ENCODE measurements at places on chromosomes 4 and X. TPM values are rescaled to one million over a fixed set of nuclear protein-coding genes. Genes with fewer than 3 reads are reported as not detected.

JCHAIN gene
- not detected for total RNA-seq

DNA sequence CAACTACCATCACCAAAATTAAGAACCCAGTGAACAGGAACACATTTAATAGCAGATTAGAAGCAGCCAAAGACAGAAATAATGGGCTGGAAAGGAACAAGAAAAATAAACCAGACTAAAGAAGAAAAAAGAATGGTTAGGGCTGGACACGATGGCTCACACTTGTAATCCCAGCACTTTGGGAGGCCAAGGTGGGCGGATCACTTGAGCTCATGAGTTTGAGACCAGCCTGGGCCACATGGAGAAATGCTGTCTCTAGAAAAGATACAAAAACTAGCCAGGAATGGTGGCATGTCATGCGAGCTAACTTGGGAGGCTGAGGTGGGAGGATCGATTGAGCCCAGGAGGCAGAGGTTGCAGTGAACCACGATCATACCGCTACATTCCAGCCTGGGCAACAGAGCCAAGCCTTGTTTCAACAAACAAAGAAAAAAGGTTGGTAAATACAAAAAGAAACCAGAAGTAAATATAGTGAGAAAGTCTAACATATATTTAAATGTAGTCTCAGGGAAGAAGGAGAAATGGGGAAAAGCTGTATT, 102.0 kb downstream of the AFAP1 start:
- peaks cover 34% of the 10 kb centered on the region for H3K36me3 ChIP-seq
- DNase-seq: no peak
- H3K27ac ChIP-seq: no peak overlapping the region

DNA sequence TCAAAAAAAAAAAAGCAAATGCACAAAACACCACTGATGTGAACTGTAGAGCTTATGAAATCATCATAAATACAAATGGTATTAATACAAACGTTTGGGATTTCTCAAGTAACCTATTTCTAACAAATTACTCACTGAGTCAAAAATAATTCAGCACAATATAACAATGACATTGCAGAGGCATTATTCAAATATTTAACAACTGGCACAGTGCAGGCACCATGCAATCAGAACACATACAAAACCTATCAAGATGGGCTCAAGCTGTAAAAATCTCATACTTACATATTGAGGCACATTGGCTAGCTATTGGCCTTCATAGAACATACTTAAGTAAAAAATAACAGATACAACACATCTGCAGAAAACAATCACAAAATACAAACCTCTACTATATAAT, 81.1 kb downstream of the LRBA start:
- DNase-seq: no peak
- no peak overlapping the region for H3K4me3 ChIP-seq
- no peaks in the 10 kb centered on the region for H3K36me3 ChIP-seq
- no peak overlapping the region for H3K27ac ChIP-seq
- H3K27me3 ChIP-seq: no peaks in the 10 kb centered on the region

DNA sequence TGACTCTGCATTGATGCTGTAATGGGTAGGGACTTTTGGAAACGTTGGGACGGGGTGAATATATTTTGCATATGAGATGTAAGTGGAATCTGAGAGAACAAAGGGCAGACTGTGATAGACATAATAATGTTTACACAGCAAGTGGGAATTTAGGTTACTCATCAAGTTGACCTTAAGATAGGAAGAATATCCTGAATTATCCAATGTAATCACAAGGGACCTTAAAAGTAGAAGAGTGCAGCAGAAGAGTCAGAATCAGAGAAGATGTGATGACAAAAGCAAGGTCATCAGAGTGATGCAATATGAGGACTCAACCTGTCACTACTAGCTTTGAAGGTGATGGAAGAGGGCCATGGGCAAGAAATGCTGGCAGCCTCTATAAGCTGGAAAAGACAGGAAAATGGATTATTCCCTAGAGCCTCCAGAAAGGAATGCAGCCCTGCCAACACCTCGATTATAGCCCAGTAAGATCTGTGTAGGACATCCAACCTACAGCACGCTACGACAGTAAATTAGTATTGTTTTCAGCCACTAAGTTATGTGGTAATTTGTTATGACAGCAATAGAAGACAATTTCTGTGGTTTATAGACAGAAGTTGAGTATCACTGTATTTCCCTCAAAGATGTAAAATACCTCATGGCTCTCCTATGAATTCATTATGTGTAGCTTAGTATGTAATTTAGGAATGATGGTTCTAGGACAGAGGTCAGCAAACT, 26.4 kb downstream of the MORC4 start:
- no peaks in the 10 kb centered on the region for H3K4me1 ChIP-seq
- no peaks in the 10 kb centered on the region for H3K36me3 ChIP-seq
- H3K4me3 ChIP-seq: no peak overlapping the region
- peaks cover 1% of the 10 kb centered on the region for H3K27me3 ChIP-seq

- no peak overlapping the region for H3K4me3 ChIP-seq
- no peak overlapping the region for H3K27ac ChIP-seq
- peaks cover 23% of the 10 kb centered on the region for H3K4me1 ChIP-seq
- no peak for DNase-seq
- H3K36me3 ChIP-seq: peaks cover 27% of the 10 kb centered on the region
Observed at GRCh38 chr4:145881989-145882388, 56.6 kb downstream of the ZNF827 start.

- no peak overlapping the region for H3K27ac ChIP-seq
- no peaks in the 10 kb centered on the region for H3K4me1 ChIP-seq
- no peaks in the 10 kb centered on the region for H3K27me3 ChIP-seq
Observed at GRCh38 chrX:47384502-47384901, 14.1 kb downstream of the ZNF157 start.

STOX2 gene
- total RNA-seq: 4.8 TPM

P2RY10 gene
- not detected for total RNA-seq

DNA sequence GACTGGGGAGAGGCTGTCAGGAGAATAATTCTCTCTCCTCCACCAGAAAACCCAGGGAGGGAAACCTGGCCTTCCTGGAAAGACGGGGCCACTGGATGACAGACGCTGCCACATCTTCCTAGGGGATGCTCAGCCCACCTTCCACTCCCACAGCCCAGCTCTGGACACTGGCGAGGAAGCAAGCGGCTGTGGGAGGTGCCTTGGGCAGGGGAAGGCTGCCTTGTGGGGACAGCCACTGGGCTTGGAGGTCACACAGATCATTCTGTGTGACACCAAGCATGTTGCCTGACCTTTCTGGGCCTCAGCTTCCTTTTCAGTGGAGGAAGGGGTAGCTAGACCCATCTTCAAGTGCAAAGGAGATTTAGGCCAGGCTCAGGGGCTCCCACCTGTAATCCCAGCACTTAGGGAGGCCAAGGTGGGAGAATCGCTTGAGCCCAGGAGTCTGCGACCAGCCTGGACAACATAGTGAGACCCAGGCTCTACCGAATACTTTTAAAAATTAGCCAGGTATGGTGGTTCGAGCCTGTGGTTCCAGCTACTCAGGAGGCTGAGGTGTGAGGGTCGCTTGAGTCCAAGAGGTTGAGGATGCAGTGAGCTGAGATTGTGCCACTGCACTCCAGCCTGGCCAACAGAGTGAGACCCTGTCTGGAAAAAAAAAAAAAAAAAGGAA, 9.8 kb upstream of the MSX1 start:
- H3K4me3 ChIP-seq: no peak overlapping the region
- peaks cover 15% of the 10 kb centered on the region for H3K27me3 ChIP-seq
- H3K27ac ChIP-seq: no peak overlapping the region
- no peak for DNase-seq

GIMD1 gene
- not detected for total RNA-seq

DNA sequence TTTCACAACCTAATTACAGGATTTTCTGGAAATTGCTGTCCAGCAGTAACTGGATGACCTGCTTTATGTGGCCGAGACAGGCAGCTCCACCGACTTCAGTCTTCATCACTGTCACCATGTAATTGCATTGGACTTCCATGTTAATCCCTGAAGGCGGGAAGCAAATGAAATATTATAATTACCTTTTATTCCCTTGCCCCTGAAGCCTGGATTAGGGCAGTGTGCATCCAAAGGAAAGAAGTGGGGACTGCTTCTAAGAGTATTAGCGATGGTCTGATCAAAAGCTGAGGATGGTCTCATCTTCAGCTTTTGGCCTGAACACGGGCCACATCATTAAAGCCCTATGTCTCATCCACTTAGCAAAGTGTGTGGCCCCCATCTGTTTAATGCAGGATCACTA, 311.6 kb upstream of the GALNT7 start:
- no peak overlapping the region for H3K4me3 ChIP-seq
- no peaks in the 10 kb centered on the region for H3K4me1 ChIP-seq
- H3K27me3 ChIP-seq: no peaks in the 10 kb centered on the region
- DNase-seq: no peak

DNA sequence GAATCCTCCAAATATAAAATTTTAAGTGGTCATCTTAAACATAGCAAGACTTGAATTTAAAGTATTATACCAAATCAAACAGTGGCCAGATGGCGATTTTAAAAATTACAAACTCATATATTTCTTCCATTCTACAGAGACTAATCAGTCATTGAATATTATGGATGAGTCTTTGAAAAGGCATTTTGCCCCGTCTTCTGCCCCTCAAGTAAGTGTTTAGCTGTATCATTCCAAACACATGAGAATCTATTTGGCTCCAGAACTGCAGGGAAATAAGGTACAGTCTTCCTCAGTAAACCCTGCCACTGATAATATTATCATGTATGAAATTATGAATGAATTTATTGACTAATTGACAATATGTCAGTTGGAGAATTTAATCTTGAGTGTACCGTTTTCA, 191.0 kb downstream of the SLC7A11 start:
- no peak overlapping the region for H3K27ac ChIP-seq
- H3K36me3 ChIP-seq: no peaks in the 10 kb centered on the region
- peaks cover 32% of the 10 kb centered on the region for H3K4me1 ChIP-seq
- H3K4me3 ChIP-seq: no peak overlapping the region

GRCh38 chr4:8915201-8916200, 43.9 kb upstream of the HMX1 start:
- peaks cover 4% of the 10 kb centered on the region for H3K27me3 ChIP-seq
- DNase-seq: no peak
- no peak overlapping the region for H3K4me3 ChIP-seq
- no peaks in the 10 kb centered on the region for H3K4me1 ChIP-seq

PCDH18 gene
- 14.8 TPM for total RNA-seq

H2BW1 gene
- total RNA-seq: not detected

DNA sequence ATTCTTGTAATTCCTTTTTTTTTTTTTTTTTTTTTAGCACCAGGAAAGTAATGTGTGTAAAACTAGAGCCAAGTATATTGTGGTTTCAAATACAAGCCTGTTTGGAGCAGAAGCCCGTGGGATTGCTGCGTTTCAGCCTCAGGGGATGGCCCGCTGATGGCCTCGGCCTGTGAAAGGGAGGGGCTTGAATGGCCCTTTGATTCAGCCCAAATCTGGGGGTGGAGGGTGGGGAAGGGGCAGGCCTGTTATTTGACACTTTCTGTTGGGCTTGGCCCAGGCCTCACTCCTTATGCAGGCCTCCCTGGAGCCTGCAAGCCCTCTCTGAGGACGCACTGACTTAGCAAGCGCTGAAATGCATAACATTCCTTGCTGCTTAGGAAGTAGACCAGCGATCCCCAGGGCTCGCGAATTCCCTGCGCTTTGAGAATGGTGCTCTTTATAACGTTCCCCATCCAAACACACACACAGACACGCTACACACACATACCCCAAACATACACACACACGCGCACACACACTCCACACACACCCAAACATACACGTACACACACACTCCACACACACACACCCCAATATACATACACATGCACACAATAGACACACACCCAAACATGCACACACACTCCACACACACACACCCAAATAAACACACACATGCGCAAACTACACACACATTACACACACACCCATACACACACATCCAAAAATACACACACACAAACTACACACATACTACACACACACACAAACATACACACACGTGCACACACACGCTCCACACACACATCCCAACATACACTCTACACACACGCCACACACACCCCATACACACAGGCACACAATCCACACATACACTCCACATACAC, 29.6 kb downstream of the TLR10 start:
- no peak overlapping the region for H3K27ac ChIP-seq
- peaks cover 7% of the 10 kb centered on the region for H3K27me3 ChIP-seq
- peaks cover 4% of the 10 kb centered on the region for H3K36me3 ChIP-seq

DNA sequence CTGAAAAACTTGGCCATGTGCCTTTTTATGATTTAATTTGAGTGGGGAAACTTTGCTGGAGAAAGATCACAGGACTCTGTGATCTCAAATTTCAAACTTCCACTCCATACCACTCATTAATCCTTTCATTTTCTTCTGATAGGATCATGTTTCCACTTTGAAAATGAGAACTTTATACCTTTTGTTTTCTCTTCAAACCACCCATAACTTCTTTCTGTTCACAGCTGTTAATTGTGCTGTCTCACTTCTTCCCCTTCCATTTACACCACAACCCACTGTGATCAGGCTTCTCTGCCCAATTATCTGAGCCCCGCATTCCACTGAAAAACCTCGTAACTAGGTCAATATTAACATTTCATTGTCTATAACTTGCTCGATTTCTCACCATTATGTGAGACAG, 47.0 kb upstream of the ARSJ start:
- no peak overlapping the region for H3K4me3 ChIP-seq
- DNase-seq: no peak
- no peaks in the 10 kb centered on the region for H3K36me3 ChIP-seq
- no peak overlapping the region for H3K27ac ChIP-seq
- H3K27me3 ChIP-seq: no peaks in the 10 kb centered on the region

EDNRA gene
- total RNA-seq: 0.23 TPM

- peaks cover 3% of the 10 kb centered on the region for H3K27me3 ChIP-seq
- no peak overlapping the region for H3K4me3 ChIP-seq
- H3K36me3 ChIP-seq: peaks cover 8% of the 10 kb centered on the region
- H3K4me1 ChIP-seq: no peaks in the 10 kb centered on the region
Observed at GRCh38 chr4:120839974-120840751, 82.4 kb downstream of the PRDM5 start.

FHIP1A gene
- 2.4 TPM for total RNA-seq

- no peaks in the 10 kb centered on the region for H3K27me3 ChIP-seq
- DNase-seq: no peak
- H3K4me3 ChIP-seq: no peak overlapping the region
Observed at GRCh38 chr4:38013461-38014366, 53.5 kb downstream of the PTTG2 start.

DNA sequence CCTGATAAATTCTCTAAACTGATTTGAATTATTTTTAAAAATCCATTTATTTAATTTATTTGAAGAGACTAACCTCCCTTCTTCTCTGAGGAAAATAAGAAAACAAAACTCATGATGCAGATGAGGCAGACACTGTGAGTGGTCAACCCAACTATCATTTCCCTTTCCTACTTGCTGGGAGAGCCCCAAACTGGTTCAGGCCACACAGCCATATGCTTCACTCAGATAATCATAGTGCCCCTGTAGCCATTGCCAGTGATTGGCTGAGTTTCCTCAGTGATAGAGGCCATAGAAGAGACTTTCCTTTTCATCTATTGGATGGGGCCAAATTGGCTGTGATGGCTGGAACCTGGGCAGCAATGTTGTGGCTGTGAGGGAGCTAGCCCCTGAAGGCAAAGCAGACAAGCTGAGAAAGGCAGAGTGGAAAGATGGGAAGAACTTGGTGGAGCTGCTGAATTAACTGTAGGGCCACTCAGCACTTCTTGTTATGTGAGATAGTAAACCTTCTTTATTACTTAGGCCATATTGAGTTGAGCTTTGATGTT, 49.8 kb downstream of the RAB33B start:
- H3K36me3 ChIP-seq: no peaks in the 10 kb centered on the region
- H3K27me3 ChIP-seq: no peaks in the 10 kb centered on the region
- no peak for DNase-seq
- H3K4me1 ChIP-seq: peaks cover 29% of the 10 kb centered on the region
- H3K4me3 ChIP-seq: no peak overlapping the region
- H3K27ac ChIP-seq: no peak overlapping the region

EXOC1L gene
- total RNA-seq: not detected

GRCh38 chr4:149343614-149344013, 472.0 kb downstream of the IQCM start:
- no peaks in the 10 kb centered on the region for H3K4me1 ChIP-seq
- DNase-seq: no peak
- H3K27ac ChIP-seq: no peak overlapping the region
- H3K36me3 ChIP-seq: no peaks in the 10 kb centered on the region
- no peak overlapping the region for H3K4me3 ChIP-seq
- no peaks in the 10 kb centered on the region for H3K27me3 ChIP-seq

Data from endothelial cell (in vitro differentiated cells).